ENCODE measurements at places on chromosomes 13 and 19. TPM values are rescaled to one million over a fixed set of nuclear protein-coding genes. Genes with fewer than 3 reads are reported as not detected.

SPACA4 gene
- total RNA-seq = not detected

ZFP36 gene
- 75.7 TPM for total RNA-seq

ZSCAN1 gene
- not detected for total RNA-seq

SCAF1 gene
- total RNA-seq = 73.9 TPM

FCAR gene
- total RNA-seq = not detected

FCER2 gene
- total RNA-seq = not detected

PIN1 gene
- total RNA-seq = 73.6 TPM

TJP3 gene
- 0.73 TPM for total RNA-seq

ZNF625 gene
- total RNA-seq = not detected

ZSCAN4 gene
- not detected for total RNA-seq

GAPDHS gene
- not detected for total RNA-seq

CGB2 gene
- 0.54 TPM for total RNA-seq

CACNG7 gene
- total RNA-seq = 9.3 TPM

VSTM1 gene
- 0.24 TPM for total RNA-seq

CEACAM21 gene
- not detected for total RNA-seq

SLC25A41 gene
- total RNA-seq = 0.24 TPM

CD209 gene
- not detected for total RNA-seq

ZNF772 gene
- 1.3 TPM for total RNA-seq

GDF15 gene
- total RNA-seq = 66.7 TPM

IRGC gene
- total RNA-seq = not detected

CARD8 gene
- total RNA-seq = 18.1 TPM

LGALS7B gene
- not detected for total RNA-seq

CBY2 gene
- total RNA-seq = not detected

GIPR gene
- total RNA-seq = 3.5 TPM

LILRB1 gene
- total RNA-seq = 0.03 TPM

ZNF17 gene
- 2.9 TPM for total RNA-seq

PRX gene
- total RNA-seq = 1.3 TPM

ALDH16A1 gene
- 13.6 TPM for total RNA-seq

ZNF615 gene
- total RNA-seq = 3.3 TPM

ELAVL3 gene
- total RNA-seq = not detected

FXYD7 gene
- not detected for total RNA-seq

FLT3 gene
- total RNA-seq = not detected

MEIOSIN gene
- total RNA-seq = not detected

PEPD gene
- total RNA-seq = 127 TPM

NLRP5 gene
- total RNA-seq = not detected

NCCRP1 gene
- total RNA-seq = 1.3 TPM

COMP gene
- total RNA-seq = not detected

LHB gene
- not detected for total RNA-seq

GARIN5A gene
- 1.9 TPM for total RNA-seq

B3GNT8 gene
- 0.25 TPM for total RNA-seq

DAND5 gene
- total RNA-seq = not detected

COL5A3 gene
- 3.6 TPM for total RNA-seq

TNFSF11 gene
- not detected for total RNA-seq

GGACT gene
- total RNA-seq = 4.9 TPM

SLC6A16 gene
- total RNA-seq = 1.2 TPM

ZNF726 gene
- total RNA-seq = 0.98 TPM

TRPC4 gene
- not detected for total RNA-seq

CALM3 gene
- 250 TPM for total RNA-seq

RASIP1 gene
- 0.46 TPM for total RNA-seq

PSG2 gene
- total RNA-seq = not detected

PROZ gene
- total RNA-seq = not detected
